ENCODE measurements at places on chromosomes 1 and 21.

GRCh38 chr1:156844102-156844501 is 14.8 kb downstream of the INSRR start:
- no peak for DNase-seq

DNA sequence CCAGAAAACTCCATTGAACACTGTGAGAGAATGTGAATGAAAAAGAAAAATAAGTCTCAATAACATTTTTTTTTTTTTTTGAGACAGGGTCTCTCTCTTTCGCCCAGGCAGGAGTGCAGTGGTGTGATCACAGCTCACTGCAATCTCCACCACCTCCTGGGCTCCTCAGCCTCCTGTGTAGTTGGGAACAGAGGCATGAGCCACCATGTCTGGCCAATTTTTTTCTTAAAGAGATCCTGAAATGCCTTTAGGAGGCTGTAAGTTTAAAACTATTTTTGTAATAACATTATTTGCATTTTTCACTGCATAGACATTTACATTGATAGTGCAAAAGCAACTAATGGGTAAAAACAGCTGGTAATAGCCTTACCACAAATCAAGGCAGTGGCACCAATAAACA is 35.3 kb downstream of the GDAP2 start:
- DNase-seq: no peak

GRCh38 chr1:41870076-41870562 is 48.6 kb downstream of the HIVEP3 start:
- no peak for DNase-seq

GRCh38 chr1:165403835-165404482 is 41.0 kb downstream of the RXRG start:
- no peak for DNase-seq

- no peak for DNase-seq
Measured at GRCh38 chr1:183730107-183730724, 74.7 kb upstream of the RGL1 start.

- DNase-seq: no peak
Measured at GRCh38 chr1:236338096-236338495, 56.0 kb upstream of the EDARADD start.

- DNase-seq: no peak
Measured at GRCh38 chr21:37079211-37079824, 6.3 kb downstream of the TTC3 start.

DNA sequence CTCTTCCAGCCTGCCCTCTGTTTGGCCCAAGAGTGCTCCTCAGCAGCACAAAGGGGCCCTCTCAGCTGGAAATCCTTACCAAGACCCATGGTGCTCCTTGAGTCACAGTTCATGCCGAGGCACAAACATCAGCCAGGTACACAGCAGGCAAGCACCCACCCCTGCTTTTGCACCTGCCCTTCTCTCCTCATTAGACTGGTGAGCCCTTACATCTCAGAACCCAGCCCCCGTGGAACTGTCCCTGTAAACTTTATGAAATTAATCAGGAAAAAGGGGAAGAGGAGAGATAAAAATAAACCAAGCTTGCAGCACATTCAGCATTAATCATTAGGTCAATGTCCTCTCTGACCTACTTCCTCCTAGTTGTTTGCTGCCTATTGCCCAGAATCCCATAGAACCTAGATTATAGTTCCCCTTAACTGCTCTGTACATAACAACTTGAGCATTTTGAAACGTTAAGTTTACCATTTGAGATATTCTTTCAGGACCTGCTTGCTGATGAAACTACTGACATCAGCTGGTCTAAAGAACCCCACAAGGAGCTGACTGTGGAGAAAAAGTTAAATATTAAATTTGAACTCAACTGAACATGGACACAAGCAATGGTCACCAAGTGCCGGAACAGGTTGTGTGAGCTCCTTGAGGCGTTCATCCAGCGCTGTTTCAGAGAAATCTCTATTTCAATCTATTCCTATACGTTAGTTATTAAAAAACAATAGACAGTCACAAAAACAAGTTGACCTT is 738.4 kb downstream of the MATN1 start:
- DNase-seq: no peak

- DNase-seq: no peak
Measured at GRCh38 chr21:32795376-32795775, 23.8 kb upstream of the PAXBP1 start.

- no peak for DNase-seq
Measured at GRCh38 chr1:34754964-34755637, at the start of gene GJB5. GJB5 (plus strand) TSS chr1:34755047; CDS start chr1:34757331, 2,284 bp downstream.

DNA sequence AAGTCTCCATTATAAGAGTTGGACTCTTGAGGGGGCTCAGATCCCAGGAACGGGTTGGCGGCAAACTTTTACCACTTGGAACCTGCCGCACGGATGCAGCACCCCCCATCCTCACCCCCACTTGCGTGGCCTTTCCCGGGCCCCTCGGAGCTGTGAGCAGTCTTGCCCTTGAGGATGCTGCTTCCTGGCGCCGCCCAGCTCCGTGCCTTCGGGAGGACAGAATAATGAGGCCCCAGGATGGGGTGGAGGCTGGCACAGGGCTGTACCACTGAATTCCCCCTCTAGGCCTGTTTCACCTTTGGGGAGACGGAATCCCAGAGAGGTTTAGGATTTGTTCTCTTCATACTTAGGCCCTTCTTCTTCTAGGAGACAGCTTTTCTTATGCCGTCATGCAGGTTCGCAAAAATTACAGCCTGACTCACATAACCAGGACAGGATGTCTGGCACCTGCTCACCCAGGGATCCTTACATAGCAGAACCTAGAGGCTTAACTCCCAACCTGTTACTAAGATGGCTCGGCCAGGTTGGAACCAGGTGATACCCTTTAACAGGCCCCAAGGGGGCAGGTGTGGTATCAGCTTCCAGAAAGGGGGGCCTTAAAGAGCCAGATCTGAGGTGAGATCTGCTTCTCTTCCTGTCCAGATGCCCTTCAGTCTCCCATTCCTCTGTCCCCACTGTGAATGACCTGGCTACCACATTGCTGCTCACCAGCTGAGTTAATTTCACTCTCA is 1.5 kb downstream of the TRNP1 start:
- no peak for DNase-seq

GRCh38 chr1:177442584-177442983 is 271.8 kb downstream of the BRINP2 start:
- no peak for DNase-seq

DNA sequence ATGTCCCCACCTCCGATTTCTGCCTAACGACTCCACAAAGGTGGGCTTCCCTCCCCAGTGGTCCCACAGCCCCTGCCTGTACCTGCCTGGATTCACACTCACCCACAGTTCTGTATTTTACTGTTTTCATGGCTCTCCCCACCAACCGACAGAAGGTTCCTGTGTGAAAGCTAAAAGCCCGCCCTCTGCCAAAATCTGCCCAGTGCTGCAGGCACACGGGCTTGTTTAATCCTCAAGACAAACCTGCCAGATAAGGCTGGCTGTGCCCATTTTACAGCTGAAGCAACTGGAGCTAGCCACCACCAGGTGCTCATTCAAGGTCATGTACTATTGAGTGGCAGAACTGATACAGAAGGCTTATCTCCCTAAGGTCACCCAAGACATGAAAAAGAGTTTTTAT is 114.5 kb downstream of the HIVEP3 start:
- DNase-seq: no peak

GRCh38 chr1:22803833-22804232 is 93.2 kb downstream of the EPHB2 start:
- no peak for DNase-seq

DNA sequence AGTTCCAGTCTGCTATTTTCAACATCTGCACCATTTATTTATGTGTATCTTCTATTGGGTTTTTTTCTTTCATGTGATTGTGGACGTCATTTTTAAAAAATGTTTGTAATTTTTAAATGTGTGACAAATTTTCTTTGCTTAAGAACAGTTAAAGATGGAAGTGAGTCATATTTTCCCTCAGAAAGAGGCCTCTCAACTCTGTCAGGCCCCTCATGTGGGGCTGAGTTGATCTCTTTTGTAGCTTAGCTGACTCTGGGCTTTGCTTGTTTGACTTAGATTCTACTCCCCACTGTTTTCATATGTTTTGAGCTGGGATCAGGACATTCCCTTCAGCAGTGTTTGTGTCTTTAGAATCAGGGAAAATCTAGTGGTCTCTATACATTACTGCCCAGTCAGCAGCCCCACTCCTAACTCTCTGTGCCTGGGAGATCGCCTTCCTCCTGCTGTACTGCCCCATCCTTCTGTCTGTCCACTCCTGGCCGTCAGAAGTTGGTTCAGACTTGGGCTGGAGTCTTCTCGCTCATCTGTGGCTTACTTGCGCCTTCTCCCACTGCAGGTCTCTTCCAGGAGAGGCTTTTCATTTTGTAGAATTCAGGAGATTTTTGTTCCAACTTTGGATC is 137.4 kb downstream of the DYRK1A start:
- no peak for DNase-seq

GRCh38 chr21:14456911-14457310 is 74.0 kb upstream of the HSPA13 start:
- no peak for DNase-seq

GRCh38 chr1:162966613-162967012 is 102.5 kb upstream of the RGS4 start:
- DNase-seq: no peak

- no peak for DNase-seq
Measured at GRCh38 chr1:21340230-21340945, 50.1 kb upstream of the ECE1 start.

GRCh38 chr1:204171751-204172178 is 5.6 kb upstream of the REN start:
- no peak for DNase-seq

DNA sequence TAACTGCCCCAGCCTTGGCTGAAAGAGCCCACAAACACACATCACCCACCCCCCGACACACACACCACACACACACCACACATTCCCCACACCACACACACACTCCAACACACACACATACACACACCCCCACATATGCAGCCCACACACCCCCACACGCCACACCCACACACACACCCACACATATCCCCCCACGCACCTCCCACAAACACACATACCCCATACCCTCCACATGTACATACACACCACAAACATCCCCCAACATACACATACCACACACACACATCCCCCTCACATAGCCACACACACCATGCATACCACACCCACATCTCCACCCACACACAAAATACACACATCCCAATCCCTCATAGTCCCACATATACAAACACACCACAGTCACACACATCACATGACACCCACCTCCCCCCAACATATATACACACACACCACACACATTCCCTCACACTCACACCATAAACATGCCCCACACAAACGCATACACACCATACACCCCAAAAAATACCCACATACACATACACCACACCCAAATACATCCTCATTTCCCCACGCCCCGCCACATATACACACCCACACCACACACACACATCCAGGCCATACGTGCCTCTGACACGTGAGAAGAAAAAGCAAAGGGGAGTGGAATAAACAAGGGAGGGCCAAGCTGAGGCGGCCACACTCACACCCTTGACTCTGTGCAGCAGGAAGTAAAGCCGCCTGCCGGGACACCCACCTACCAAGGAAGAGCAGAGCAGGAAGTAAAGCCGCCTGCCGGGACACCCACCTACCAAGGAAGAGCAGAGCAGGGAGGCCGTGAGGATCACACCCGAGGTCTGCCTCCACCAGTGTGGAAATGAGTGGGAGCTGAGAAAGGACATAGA is 53.7 kb downstream of the HSF2BP start:
- no peak for DNase-seq

- no peak for DNase-seq
Measured at GRCh38 chr1:169615803-169616202, 14.1 kb downstream of the SELP start.

DNA sequence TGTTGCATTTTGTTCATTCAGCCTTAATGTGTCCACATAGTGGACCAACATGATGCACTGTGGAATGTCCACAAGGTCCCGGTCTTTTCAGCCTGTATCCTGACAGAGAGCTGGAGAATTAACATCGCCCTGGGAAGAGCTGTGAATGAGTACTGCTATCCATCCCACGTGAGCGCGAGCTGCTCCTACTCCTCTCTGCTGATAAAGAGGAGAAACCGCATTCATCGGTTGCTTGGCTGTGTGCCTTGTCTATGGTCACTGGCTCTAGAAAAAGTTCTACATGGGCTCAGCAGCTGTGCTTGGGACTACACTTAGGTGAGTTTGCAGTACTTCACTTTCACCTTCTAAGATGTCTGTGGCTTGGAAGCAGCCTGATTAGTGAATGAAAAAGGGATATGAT is 31.1 kb upstream of the IGSF5 start:
- no peak for DNase-seq

GRCh38 chr1:216732121-216732520 is 8.9 kb upstream of the ESRRG start:
- no peak for DNase-seq

GRCh38 chr1:203057911-203058675 is 27.7 kb downstream of the MYOG start:
- DNase-seq: no peak

DNA sequence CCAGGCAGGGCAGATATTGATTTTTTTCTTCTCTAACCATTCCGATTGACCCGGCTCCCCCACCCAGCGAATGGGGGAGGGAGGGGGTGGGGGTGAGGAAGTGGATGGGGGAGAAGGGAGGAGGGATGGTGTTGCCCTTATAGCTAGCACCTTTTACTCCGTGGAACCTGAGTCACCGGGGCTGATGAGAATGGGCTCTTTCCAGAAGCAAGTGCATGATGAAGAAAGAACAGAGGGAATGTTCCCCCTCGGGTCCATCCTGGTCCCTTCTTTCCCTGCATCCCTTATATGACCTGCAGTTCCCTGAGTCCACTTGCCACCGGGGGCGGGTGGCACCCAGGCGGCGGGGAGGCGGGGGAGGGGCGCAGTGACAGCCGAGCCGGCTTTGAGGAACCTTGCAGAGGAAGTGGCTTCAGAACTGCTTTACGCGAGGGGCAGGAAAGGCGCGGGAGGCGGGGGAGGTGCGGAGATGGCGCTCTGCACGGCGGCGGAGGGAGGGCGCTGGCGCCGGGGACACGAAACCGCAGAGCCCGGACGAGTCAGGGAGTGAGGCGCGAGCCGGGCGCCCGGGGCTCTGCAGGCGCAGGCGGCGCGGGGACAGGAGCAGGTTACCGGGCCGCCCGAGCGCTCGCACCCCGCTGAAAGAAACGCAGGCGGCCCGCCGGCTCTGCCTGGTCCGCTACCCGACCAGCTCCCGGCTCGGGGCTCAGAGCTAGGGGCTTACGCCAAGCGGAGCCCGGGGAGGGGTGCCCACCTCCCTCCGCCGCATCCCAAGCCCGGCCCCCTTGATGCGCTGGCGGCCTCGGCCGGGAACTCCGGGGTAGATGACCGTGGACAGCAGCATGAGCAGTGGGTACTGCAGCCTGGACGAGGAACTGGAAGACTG is 49.7 kb downstream of the RASSF5 start:
- DNase-seq: peak; percentile 60

GRCh38 chr1:231927431-231927830 is 300.8 kb downstream of the DISC1 start:
- no peak for DNase-seq

- DNase-seq: no peak
Measured at GRCh38 chr1:159091607-159092031, 15.1 kb upstream of the AIM2 start.

- no peak for DNase-seq
Measured at GRCh38 chr1:27979151-27979858, 19.5 kb downstream of the XKR8 start.

DNA sequence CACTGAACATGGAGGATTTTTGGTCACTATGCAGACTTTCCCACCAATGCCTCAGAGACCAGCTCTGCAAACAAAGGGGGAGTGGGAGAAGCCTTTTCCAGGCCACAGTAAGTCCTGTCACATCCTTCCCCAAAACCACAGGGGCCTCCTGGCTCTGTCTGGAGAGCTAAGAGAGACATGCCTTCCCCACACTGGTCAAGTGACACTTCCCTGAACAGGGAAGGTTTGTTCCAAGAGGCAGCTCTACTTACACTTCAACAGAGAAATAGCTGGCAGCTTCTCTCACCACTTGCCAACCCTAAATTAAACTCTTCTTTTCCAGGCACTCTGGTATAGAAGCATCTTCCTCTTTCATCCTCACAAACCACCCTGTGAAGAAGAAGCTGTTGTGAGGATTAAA is 39.7 kb downstream of the EDN2 start:
- no peak for DNase-seq
